ENCODE measurements at places on chromosomes 5 and 9.

GRCh38 chr9:109475526-109475925, 22.6 kb downstream of the PTPN3 start:
- DNase-seq: no peak

- no peak for DNase-seq
Observed at GRCh38 chr5:61251874-61252642, 80.0 kb upstream of the ZSWIM6 start.

DNA sequence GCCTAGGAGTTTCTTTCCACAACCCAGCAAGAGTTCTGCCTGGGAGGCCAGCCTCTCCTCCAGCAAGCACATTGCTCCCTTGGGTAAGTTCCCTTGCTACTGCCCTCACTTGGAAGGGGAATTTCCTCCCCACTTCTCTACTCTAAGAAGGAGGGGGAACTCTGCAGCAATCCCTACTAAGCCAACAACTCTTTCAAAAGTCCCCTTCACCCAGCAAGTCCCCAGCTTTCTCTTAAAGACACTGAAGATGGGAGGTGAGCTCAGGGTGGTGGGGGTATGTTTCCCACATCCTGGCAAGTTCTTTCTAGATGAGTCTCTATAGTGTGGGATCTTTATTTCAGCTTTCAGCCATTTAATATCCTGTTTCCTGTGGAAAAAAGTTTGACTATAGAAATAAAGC, 49.0 kb downstream of the PDE8B start:
- DNase-seq: no peak

DNA sequence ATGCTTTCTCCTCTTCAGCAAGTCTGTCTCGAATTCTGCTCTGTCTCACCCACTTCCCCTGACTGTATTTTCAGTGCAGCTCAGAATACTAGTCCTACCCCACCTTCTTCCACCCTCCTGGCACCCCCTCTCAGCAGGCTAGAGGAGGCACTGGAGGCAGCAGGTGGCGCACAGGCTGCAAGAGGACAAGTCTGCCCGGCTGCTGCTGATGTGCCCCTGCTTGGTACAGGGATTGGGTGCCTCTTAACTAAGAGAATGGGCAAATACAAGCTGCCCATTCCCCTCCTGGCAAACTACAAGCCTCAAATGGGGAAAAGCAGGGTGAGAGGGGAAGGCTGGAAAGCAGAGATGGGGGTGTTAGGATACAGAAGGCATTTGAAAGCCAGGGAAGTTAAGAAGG, 5.1 kb downstream of the TLN1 start:
- no peak for DNase-seq

DNA sequence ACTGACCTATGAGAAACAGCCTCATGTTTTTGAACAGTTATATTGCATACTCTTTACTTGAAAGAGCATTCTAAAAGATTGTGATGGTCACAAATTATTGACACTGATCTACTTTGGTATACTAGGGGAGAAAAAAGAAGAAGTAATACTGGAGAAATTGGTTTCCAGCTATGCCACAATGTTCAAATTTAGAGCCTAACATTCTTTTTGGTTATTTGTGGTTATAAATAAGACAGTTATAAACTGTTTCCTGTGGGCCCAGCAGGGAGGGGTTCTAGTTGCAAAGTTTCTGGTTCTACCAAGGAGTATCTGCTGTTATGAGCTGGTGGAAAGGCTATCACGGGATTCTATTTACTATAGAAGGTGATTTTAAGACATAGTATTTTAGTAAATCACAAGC, 4.8 kb downstream of the CWC27 start:
- peak; percentile 53 for DNase-seq

DNA sequence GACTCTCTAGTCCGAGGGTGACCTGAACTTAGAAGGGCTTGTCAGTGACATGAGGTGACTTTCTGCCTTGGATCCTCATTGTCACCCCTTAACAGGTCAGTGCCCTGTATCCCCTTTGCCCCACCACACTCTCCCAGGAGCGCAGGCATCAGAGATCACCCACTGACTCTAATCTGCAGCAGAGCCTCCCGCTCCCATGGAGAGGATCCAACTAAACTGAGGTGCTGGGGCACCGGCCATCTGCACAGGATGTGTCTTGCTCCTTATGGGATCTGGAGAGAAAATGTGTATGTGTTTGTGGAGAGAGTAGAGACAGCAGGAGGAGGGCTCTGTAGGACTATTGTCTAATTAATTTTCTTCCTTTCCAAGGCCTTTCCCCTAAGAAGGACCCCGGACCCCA, 213.7 kb downstream of the ROR2 start:
- DNase-seq: no peak

- DNase-seq: no peak
Observed at GRCh38 chr9:99731950-99732349, 89.7 kb upstream of the NR4A3 start.

DNA sequence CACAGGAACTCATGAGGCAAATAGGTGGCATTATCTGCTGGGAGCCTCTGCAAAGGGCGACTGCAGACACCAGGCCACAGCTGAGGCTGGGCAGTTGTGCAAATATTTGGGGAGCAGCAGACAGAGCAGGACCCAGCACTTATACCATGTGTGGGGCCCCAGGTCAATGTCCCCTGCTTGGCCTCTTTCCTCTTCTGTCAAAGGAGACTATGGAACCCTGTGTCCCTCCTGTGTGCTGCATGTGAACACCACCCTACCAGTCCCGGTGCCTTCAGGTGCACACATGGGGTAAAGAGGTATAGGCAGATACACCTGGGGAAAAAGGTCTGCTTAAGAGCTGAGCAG, 50.8 kb downstream of the ROR2 start:
- DNase-seq: no peak

All from GM12864 (cell line).